ENCODE measurements at places on chromosomes 16 and 17.

GRCh38 chr16:4535627-4536108 is 2.9 kb downstream of the CDIP1 start:
- DNase-seq = peak; percentile 41

DNA sequence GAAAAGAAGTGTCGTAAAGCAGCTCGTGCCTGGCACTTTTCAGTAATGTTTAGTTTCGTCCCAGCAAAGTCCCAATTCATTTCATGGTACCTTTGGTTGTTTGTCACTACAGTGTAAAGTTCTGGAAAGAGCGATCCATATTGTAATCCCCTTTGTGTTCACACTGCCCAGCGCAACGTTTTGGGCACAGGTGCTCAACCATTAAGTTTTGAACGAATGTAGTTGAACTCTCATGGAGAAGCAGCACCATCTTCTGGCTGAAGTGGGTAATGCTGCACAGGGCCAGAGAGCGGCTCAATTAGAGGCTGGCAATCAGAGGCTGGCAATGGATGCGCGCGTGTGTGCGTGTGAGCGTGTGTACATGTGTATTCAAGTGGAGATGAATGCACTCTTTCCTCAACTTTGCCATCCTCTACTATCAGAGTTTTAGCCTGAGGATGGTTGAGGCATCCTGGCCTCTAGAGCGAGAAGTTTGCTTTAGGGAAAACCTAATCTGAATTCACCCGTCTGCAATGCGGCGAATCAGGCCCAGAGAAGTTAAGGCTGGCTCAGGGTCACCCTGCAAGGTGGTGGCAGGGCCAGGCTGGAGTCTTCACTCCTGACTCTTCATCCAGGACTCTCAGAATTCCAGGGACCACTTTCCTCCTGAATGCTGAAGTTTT is 29.9 kb downstream of the DYNLL2 start:
- DNase-seq = peak; percentile 92

GRCh38 chr16:78242239-78242630 is 142.8 kb downstream of the WWOX start:
- no peak for DNase-seq

GRCh38 chr16:77555791-77556190 is 121.0 kb upstream of the ADAMTS18 start:
- no peak for DNase-seq

GRCh38 chr16:78956859-78957258 is 643.7 kb downstream of the MAF start:
- no peak for DNase-seq

DNA sequence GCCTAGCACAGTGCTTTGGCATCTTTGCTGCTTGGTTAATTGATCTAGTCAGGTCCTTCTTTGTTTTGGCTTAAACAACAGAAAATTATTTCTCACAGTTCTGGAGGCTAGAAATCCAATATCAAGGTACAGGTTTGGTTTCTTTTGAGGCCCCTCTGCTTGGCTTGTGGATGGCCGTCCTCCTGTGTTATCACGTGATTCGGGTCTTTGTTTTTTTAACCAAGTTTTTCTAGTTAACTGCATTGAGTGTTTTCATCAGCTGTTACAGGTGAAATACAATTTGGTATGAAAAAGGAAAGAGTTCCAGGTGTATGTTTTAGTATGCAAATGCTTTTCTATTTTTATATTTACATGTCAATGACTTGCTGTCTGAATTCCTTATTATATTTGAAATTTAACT is 2.8 kb downstream of the NLK start:
- DNase-seq = no peak

DNA sequence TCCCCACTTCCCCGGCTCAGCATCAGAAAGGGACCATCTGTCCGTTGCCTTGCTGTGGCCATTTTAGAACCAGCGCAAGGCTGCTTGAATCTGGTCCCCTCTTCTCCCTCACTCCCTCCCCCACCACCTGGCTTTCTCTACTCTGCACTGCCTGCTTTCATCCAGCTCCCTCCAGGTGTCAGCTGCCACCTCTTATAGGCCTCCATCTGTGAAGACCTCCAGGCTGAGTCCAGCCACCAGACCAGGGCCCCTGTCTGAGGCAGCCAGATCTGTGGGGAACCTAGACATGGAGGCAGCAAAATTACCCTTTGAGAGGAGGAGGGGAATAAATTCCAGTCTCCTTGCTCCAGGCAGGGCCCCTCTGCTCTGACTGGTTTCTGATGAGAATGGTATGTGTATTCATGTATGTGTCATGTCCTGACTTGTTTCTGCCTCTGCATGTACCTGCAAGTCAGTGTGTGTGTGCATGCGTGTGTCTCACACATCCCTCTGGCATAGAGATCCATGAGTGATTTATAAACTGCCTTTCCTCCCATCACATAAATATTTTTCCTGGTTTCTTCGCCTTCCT is 21.1 kb downstream of the MINK1 start:
- DNase-seq = no peak

DNA sequence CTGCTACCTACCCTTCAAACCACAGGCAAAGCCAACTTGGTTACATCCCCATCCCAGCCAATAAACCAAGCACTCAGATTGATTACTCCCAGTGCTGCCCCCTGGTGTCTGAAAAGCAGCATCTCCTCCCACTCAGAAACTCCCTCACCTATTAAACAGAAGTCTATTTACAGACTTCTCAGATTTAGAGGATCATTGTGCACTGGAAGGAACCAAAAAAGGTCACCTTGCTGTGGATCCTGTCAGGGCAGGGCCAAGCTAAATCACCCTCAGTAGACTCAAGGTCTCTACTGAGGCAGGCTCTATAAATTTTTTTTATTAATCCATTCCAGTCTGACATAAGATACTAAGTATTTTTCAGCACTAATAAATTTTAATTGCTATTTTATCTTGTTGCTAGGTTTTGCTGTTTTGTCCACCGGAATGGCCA is 17.6 kb downstream of the HIGD1B start:
- DNase-seq = peak; percentile 67

DNA sequence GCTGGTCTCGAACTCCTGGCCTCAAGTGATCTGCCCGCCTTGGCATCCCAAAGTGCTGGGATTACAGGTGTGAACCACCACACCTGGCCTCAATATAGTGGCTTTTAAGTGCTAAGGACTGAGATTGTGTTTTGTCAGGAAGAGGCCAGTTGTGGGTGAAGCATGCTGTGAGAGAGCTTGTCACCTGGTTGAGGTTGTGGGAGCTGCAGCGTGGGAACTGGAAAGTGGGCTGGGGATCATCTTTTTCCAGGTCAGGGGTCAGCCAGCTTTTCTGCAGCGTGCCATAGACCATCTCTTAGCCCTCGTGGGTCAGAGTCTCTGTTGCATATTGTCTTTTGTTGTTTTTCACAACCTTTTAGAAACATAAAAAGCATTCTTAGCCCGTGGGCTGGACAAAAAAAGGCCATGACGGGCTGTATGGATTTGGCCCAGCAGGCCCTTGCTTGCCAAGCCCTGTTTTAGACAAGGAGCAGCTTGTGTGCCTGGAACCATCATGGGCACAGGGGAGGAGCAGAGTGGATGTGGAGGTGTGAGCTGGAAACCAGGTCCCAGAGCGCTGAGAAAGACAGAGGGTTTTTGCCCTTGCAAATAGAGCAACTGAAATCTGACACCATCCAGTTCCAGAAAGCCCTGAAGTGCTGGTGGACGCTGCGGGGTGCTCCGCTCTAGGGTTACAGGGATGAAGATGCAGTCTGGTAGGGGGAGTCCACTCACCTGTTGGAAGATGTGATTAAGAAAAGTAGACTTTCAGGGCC is 5.5 kb downstream of the BIRC5 start:
- no peak for DNase-seq

Measured in stimulated activated CD4-positive, alpha-beta T cell treated with anti-CD3 and anti-CD28 coated beads, Interleukin-2, amount 100 ng/mL, for 24 hours (primary cell).